ENCODE measurements at places on chromosomes 12 and 14.

- DNase-seq: no peak
Observed at GRCh38 chr12:10562306-10562933, 51.0 kb downstream of the MAGOHB start.

DNA sequence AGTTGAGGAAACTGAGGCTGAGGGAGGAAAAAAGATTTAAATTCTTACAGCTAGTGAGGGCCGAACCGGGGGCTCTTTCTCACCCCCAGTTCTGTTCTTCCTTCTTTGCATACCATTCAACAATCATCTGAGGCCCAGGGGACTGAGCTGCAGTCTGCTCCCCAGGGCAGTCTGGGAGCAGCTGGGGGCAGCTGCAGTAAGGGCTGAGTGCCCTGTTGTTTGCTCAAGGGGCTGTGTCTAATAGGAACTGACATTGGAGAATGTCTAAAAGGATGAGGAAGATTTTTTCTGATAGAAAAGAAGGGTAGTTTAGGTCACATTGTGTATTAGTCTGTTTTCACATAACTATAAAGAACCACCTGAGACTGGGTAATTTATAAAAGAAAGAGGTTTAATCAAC, 42.2 kb downstream of the SLC17A8 start:
- no peak for DNase-seq

DNA sequence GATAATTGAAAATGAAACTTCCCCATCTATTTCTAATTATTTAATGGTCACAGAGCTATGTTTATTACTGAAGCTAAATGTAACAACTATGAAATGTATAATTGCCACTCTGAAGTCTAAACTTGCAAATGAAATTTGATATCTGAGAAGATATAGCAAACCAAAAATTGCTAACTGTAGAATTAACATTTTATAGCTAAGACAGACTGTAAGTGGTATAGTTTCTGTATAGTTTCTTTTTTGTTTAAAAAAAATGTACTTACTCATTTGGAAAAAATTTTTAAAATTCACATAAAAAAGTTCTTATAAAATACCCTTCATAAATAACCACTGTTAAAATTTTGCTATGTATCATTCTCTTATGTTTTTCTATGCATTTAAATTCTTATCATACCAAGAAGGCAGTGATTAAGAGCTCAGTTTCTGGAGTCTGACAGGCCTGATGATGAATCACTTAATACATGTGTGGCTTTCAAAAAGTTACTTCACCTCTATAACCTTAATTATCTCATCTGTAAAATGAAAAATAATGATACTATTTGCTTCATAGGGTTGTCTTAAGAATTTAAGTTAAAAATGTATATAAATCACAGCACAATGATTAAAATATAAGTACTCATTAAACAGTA, 214.7 kb upstream of the GARIN2 start:
- no peak for DNase-seq

GRCh38 chr12:42696406-42697149, 107.0 kb upstream of the PRICKLE1 start:
- DNase-seq: no peak

- no peak for DNase-seq
Observed at GRCh38 chr12:58414398-58414871, 473.1 kb downstream of the ATP23 start.

- DNase-seq: no peak
Observed at GRCh38 chr14:105069522-105069870, 4.3 kb upstream of the GPR132 start.

DNA sequence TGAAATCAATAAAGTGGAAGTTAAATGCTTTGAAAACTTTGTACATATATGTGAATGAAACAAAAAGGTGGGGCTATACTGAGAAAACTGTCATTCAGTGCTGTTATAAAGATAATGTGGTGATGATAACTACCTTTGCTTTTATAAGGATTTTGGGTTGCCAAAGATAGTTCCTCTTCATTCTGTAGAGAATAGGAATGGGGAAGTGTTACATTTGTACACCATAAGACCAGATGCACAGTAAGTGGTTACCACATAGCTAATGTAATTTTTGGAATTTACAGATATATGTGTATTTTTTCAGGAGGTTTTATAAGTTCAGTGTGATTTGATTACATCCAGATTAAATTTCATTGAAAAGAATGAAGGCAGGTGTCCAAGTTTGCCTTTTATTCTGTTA, 18.1 kb downstream of the RAB21 start:
- no peak for DNase-seq

- no peak for DNase-seq
Observed at GRCh38 chr12:114238808-114239207, 167.1 kb downstream of the TBX5 start.

GRCh38 chr12:56160193-56160763, 2.1 kb downstream of the MYL6 start:
- no peak for DNase-seq

- no peak for DNase-seq
Observed at GRCh38 chr12:121085506-121086353, 46.7 kb upstream of the OASL start.

DNA sequence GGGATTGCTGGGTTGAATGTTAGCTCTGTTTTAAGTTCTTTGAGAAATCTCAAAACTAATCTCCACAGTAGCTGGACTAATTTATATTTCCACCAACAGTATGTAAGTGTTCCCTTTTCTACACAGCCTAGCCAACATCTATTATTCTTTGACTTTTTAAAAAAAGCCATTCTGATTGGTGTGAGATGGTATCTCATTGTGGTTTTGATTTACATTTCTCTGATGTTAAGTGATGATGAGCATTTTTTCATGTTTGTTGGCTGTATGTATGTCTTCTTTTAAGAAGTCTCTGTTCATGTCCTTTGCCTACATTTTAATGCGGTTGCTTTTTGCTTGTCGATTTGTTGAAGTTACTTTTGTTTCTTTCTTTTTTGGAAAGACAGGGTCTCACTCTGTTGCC, 301.1 kb upstream of the OR4E1 start:
- no peak for DNase-seq

DNA sequence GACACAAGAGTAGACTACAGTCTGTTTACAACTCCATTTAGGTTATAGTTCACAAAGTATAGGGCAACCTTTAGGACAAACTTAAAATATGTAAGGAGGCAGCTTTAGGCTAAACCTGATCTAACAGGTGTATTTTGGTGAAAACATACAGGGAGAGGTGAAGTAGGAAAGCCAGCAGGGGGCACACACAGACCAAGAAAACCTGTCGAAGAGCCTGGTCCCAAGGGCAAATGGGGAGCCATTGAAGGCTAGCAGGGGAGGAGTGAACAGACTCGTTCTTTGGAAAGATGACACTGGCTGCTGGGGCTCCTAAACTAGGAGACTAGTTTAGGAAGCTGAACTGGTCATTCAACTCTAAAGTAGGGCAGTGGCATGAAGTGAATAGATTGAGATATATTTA, 138.8 kb upstream of the WSCD2 start:
- DNase-seq: peak; percentile 40

GRCh38 chr12:50618864-50619609, 114.3 kb downstream of the DIP2B start:
- DNase-seq: peak; percentile 56
